ENCODE measurements at places on chromosomes 3 and 15.
A peak's percentile ranks its signal among the peaks of the same experiment; 100 is the strongest.

- DNase-seq = no peak
These were observed 149.9 kb upstream of the NR2E3 start for GRCh38 chr15:71660501-71660900.

DNA sequence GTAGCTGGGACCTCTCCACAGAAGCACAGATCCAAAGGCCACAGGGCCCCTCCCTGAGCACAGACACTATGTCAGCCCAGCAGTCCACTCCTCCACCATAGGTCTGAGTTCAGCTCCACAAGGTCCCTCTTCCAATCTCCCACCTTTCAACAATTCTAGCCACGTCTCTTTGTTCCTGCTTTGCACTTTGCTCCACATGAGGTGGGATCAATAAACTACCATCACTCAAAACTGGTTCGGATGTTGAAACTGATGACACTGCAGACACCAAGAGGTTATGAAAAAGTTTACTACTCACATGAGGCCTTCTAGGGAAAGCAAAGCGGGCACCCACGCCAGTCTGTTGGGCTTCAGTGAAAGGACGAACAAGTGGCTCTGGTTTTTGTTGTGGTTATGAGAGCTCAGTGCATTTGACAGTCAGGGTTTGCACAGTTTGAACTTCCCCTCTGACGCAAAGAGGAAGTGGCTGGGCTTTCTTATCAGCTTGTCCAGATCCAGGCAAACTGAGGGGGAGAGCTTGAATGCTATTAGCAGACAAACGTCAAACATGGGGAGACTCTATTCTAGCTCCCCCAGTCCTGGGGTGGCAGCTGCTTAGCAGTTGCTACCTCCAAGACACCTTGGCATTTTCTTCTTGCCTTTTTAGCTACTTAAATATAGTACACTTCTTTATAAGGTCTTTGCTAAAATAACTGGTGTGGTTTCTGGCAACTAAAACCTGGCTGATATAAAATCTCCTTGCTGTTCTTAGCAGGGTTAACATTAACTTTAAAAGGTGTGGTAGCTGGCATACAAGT, 37.8 kb downstream of the ZNF445 start:
- peak; percentile 85 for DNase-seq

- DNase-seq = no peak
These were observed 3.9 kb upstream of the FSIP1 start for GRCh38 chr15:39786447-39787056.

DNA sequence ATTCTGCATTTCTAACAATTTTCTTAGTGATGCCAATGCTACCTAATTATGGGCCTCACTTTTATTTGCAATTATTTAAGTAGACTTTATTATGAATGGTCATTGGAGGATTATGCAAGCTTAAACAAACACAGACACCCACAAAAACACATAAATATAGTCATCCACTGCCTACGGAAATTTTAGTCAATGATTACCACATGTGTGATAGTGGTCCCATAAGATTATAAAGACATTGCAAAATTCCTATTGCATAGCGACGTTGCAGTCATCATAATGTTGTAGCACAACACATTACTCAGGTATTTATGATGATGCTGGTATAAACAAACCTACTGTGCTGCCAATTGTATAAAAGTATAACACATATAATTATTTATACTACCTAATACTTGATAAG, 247.8 kb upstream of the ALCAM start:
- no peak for DNase-seq

GRCh38 chr15:98689431-98689861, 41.1 kb downstream of the IGF1R start:
- DNase-seq = no peak

DNA sequence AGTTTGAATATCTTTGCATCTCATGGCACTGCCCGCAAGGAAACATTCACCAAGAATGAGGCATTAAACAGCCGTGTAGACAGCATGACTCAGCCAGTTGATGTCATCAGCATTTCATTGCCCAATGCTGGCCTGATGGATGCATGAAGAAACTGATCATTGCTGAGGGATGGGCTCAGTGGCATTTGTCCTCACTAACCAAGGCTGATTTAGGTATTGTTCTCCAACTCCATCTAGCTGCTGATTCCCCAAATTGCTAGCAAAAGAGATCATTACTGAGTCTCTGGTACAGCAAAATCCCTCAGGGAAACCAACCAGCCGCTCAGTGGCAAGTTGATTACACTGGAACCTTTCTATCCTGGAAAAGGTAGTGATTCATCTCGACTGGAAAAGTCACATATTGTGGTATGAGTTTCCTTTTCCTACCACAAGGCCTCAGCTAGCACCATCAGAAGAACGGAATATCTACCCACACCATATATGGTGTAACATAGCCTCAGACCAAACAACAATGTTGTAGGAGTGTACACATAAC, 186.5 kb upstream of the GAP43 start:
- no peak for DNase-seq

GRCh38 chr15:33468740-33469139, 158.0 kb downstream of the RYR3 start:
- DNase-seq = no peak

GRCh38 chr3:99711351-99711750, 73.0 kb downstream of the COL8A1 start:
- DNase-seq = no peak

DNA sequence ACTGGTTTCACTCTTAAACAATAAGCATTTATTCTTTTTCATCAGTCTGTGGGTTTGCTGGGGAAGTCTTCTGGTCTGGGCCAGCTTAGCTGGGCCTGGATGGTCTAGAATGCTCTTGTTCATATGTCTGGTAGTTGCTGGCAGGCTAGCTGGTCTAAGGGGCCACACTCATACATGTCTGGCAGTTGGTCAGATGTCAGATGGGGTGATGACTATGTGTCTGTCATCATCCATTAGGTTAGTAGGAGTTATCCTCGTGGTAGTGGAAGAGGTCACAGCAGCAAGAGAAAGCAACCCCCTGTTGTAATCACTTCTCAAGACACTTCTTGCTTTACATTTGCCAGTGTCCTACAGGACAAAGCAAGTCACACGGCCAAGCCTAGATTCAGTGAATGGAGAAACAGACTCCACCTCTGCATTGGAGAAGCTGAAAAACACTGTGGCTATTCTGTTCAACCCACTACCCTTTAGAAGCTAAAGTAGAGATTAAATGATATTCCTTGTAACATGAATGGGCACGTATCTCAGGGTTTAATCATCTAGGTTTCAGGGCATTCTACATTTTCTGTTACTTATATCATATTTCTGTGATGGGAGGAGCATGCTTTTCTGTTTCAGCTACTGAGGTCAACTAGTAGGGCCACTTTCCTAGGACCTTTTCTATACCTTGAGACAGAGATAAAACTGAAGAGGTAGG, 5.5 kb upstream of the ARID3B start:
- no peak for DNase-seq

GRCh38 chr3:182094321-182094720, 382.6 kb downstream of the SOX2 start:
- DNase-seq = no peak

- DNase-seq = no peak
These were observed 40.3 kb upstream of the ICE2 start for GRCh38 chr15:60519218-60519617.

- DNase-seq = no peak
These were observed 8.2 kb downstream of the ZIC4 start for GRCh38 chr3:147397875-147398812.

DNA sequence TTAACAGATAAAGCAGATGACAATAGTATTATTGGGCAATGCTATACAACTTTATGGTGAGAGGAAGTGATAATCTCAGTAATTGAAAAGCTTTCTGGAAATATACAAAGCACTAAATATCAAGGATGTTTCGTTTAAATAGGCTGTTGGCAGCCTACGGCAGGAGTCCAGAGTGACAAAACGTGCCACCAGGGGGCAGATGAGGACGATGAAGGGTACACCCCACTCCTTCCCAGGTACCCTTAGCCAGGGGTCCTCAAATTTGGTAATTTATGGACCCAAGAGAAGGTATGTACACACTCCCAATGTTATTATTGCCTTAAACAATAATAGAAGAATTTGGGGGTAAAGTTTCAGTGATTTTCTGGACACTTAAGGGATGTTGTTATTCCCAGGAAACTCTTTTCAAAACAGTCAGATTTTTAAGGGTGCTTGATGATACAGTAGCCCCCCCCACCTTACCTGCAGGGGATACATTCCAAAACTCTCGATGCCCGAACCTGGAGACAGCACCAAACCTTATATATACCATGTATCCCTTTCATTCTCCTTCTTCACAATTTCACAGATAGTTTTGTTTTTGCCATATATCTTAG, 1.4 kb upstream of the MAGEL2 start:
- DNase-seq = peak; percentile 14

GRCh38 chr3:20646425-20646824, 460.4 kb upstream of the SGO1 start:
- no peak for DNase-seq

DNA sequence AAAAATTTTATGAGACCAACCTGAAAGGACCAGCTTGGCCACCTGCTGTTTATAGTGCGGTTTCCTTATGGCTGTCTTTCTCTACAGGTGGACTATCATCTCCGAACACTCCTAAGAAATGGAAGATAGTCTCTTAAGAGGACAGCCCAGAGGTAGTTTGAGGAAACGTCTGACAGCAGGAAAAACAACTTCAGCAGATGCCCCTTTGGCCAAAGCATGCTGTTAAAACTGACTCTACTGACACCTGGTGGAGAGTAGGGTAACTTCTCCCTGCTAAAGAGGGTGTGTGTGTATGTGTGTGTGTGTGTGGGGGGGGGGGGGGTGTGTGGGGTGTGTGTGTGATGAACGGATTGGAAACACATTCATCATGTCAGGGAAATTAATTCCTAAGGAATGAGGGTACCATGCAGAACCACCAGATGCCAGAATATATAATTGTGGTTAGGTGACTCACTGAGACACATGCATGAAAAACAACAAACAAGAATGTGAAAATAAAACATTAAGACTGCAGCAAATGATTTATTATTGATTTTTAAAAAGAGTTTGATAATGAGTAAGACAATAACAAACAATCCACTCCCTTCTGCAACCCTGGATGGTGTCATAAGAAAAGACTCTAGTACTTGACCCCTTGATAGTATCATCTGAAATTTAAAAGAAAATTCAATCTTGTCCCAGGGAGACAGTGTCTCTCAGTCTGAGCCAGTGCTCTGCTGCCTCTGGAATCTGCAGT, 256.5 kb downstream of the THRB start:
- DNase-seq = no peak

DNA sequence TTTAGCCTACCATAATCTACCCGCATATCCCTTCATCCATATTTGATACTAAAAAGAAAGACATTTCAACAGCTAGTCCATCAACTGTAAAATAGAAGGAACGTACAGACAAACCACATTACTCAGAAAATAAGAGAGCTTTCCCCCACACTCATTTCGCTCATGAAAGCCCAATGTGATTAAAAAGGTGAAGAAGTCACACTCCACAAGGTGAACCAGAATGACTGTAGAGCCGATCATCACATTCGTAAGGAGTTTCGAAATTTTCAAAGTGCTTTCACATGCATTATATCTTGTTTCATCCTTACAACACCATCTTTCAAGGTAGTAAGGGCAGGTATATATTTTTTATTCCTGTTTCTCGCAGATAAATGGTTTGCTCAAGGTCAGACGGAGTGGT, 225.3 kb downstream of the FOXP1 start:
- no peak for DNase-seq

GRCh38 chr15:37880009-37880834, 54.2 kb upstream of the TMCO5A start:
- no peak for DNase-seq

DNA sequence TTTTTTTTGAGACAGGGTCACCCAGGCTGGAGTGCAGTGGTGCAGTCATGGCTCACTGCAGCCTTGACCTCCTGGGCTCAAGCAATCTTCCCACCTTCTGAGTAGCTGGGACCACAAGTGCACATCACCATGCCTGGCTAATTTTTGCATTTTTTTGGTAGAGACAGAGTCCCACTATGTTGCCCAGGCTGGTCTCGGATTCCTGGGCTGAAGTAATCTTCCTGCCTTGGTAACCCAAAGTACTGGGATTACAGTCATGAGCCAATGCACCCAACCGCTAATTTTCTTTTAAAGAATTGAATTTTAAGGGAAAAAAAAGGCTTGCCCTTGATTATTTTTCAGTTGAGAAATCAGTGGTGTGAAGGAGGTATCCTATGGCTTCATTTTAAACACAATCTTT, 334.0 kb downstream of the SOX2 start:
- DNase-seq = no peak

- no peak for DNase-seq
These were observed 5.6 kb downstream of the TMEM40 start for GRCh38 chr3:12753275-12754028.

- DNase-seq = no peak
These were observed 9.5 kb downstream of the ADAMTS17 start for GRCh38 chr15:100332231-100332630.

DNA sequence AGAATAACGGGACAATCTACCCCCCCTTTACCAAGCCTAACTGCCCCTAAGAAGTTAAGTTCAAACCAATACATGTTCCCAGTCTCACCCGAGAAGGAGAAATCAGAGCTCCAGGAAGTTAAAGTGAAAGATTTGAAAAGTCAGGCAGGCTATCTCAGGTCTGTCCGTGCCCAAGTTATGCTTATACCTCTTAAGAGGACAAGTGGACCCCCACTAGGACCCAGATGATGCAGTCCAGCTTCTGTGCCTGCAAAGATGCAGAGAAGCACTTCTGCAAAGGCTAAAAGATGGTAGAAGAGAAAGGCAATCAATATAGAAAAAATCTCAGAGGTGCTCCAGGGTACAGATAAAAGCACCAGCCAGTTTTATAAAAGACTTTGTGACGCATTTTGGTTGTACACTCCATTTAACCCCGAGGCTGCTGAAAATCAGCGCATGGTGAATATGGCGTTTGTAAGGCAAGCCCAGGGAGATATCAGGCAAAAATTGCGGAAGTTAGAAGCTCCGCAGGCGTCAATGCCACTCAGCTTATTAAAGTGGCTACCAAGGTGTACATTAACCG, 9.8 kb upstream of the SLC9C1 start:
- no peak for DNase-seq

- DNase-seq = no peak
These were observed 533.5 kb upstream of the ZNF385D start for GRCh38 chr3:22284559-22284958.

DNA sequence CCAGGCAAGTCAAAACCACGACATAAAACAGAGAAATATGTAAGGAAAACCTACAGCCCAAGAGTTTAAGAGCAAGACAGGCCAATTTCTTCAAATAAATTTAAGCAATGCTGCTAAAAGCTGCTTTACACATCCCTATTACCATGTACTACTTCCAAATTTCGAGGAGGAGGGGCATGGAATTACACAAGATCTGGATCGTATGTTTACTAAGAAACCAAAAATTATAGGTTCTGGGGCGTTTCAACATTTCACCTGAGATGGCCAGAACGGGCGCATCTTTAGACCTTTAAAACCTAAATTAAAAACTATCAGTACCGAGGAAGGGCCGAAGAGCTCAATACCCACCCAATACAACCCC, 664 bp upstream of the NR2C2 start:
- no peak for DNase-seq

GRCh38 chr3:156187146-156187769, 66.9 kb downstream of the KCNAB1 start:
- DNase-seq = no peak

GRCh38 chr3:182802413-182803390, 9.4 kb downstream of the ATP11B start:
- DNase-seq = no peak

Measured in stimulated activated CD4-positive, alpha-beta T cell treated with anti-CD3 and anti-CD28 coated beads, Interleukin-1b, Interleukin-23, amount 100 ng/mL, for 48 hours (primary cell).